ENCODE measurements at places on chromosomes 4 and X. TPM values are rescaled to one million over a fixed set of nuclear protein-coding genes. Genes with fewer than 3 reads are reported as not detected.

DNA sequence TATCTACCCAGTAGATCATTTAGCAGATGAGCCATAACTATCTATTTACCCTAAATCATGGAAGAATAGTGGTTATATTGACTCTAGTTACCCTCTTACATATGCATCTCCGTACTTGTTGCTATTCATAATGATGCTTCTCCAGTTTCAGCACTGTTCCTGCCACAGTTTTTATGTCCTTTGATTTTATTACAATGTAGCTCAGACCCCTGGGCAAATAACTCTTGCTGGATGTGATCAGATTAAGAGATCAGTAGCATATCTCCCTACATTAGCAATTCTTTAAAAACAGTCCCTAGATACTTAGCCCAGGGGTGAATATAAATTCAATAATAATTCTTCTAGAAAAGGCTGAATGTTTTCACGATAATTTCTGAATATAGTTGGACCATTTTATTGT lies 696.5 kb downstream of the ADGRL3 start:
- no peaks in the 10 kb centered on the region for H3K4me1 ChIP-seq
- DNase-seq: no peak
- no peaks in the 10 kb centered on the region for H3K36me3 ChIP-seq
- H3K4me3 ChIP-seq: no peak overlapping the region
- no peaks in the 10 kb centered on the region for H3K27me3 ChIP-seq
- H3K27ac ChIP-seq: no peak overlapping the region

- H3K4me3 ChIP-seq: no peak overlapping the region
- no peaks in the 10 kb centered on the region for H3K27me3 ChIP-seq
- H3K36me3 ChIP-seq: no peaks in the 10 kb centered on the region
- no peak for DNase-seq
- H3K27ac ChIP-seq: no peak overlapping the region
These were observed 736.9 kb upstream of the MAGEB2 start for GRCh38 chrX:29478336-29479069.

GRCh38 chr4:140135529-140136088 lies 18.4 kb downstream of the MAML3 start:
- H3K27me3 ChIP-seq: no peaks in the 10 kb centered on the region
- no peak for DNase-seq
- H3K27ac ChIP-seq: peak overlapping the region; percentile 12
- no peak overlapping the region for H3K4me3 ChIP-seq
- peaks cover 55% of the 10 kb centered on the region for H3K4me1 ChIP-seq

Gene CDKL2
- 1.3 TPM for total RNA-seq

Gene TEX13D
- total RNA-seq: not detected

GRCh38 chr4:122379239-122379638 lies 428 bp downstream of the ADAD1 start:
- no peaks in the 10 kb centered on the region for H3K4me1 ChIP-seq
- no peak overlapping the region for H3K27ac ChIP-seq
- no peaks in the 10 kb centered on the region for H3K36me3 ChIP-seq
- H3K27me3 ChIP-seq: no peaks in the 10 kb centered on the region
- no peak for DNase-seq
- no peak overlapping the region for H3K4me3 ChIP-seq

GRCh38 chr4:37001688-37002436 lies 242.7 kb upstream of the NWD2 start:
- H3K27ac ChIP-seq: no peak overlapping the region
- DNase-seq: no peak
- no peaks in the 10 kb centered on the region for H3K36me3 ChIP-seq
- no peaks in the 10 kb centered on the region for H3K4me1 ChIP-seq

GRCh38 chr4:126976850-126977632 lies 655.7 kb upstream of the INTU start:
- no peak overlapping the region for H3K4me3 ChIP-seq
- no peaks in the 10 kb centered on the region for H3K4me1 ChIP-seq
- H3K36me3 ChIP-seq: no peaks in the 10 kb centered on the region
- DNase-seq: no peak

DNA sequence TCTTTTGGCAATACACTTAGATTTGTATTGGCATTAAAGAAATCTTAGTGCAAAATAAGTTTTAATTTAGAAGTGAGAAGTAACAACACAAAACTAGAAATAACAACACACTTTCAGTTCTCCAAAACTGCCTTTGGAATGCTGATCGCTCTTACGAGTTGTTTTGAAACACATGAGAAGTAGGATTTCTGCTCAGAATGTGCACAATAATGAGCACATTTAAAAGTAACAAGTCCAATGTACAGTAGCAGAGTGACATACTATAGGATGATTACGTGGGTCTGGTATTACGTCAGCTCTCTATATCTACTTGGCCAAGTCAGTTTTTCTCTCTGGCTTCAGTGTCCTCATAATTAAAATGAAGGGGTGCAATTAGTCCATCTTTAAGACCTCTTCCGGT lies 164.8 kb downstream of the CHM start:
- no peaks in the 10 kb centered on the region for H3K27me3 ChIP-seq
- H3K27ac ChIP-seq: no peak overlapping the region
- DNase-seq: no peak
- no peaks in the 10 kb centered on the region for H3K36me3 ChIP-seq
- no peak overlapping the region for H3K4me3 ChIP-seq
- H3K4me1 ChIP-seq: no peaks in the 10 kb centered on the region

Gene ABCG2
- total RNA-seq: 2.6 TPM

DNA sequence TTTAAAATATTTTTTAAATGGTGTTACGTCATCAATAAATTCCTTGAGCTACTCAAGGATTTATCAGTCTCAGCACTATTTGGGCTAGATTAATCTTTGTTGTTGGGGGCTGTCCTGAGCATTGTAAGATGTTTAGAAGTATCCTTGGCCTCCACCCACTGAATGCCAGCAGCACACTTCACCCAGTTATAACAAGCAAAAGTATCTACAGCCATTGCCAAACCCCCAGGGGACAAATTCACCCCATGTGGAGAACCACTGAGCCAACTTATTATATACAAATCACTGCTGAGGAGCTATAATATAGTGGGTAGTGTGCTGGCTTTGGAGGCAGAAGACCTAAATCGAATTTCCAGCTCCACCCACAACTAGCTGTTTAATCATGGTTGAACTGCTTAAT lies 58.3 kb downstream of the ATP10D start:
- no peak overlapping the region for H3K27ac ChIP-seq
- no peak overlapping the region for H3K4me3 ChIP-seq
- peaks cover 5% of the 10 kb centered on the region for H3K36me3 ChIP-seq
- DNase-seq: no peak

DNA sequence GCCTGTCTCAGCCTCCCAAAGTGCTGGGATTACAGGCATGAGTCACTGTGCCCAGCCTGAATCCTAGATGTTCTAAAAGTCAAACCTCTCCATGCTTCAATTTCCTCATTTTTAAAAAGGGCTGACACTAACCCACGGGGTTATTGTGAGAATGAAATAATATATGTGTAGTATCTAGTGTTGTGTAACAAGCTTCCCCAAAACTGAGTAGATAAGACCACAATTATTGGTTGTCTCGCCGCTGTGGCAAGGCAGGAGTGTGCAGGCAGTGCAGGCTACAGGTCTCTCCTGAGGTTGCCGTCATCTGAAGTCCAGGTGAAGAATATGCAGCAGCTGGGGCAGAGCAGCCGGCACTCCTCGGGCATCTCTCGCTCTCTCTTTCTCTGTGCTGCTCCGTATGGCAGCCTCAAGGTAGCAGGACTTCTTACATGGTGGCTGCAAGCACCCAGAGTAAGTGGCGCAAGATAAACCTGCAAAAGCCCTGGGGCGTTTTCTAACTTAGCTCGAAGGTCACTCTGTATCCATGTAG lies 30.9 kb downstream of the RAB33B start:
- no peak for DNase-seq
- no peak overlapping the region for H3K27ac ChIP-seq
- H3K4me1 ChIP-seq: no peaks in the 10 kb centered on the region
- no peaks in the 10 kb centered on the region for H3K27me3 ChIP-seq

DNA sequence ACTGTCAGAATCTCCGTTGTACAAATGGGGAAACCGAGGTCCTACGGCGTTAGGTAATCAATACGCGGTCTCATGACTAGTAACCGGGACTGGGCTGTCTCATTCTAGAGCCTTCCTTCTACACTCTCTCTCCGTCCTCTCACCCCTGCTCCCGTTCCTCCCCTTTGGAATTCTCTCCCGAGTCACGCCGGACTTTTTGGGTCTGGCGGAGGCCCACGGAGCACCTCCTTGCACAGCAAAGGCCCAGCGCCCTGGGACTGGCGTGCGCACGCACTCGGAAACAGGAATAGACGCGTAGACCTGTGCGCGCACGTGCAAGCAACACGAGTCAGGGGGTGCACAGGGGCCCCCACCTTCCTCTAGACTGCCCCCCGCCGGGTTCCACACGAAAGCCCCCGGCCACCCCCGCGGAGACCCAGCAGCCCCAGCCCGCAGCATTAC lies 361 bp downstream of the QDPR start:
- peaks cover 13% of the 10 kb centered on the region for H3K4me1 ChIP-seq
- peak; percentile 4 for DNase-seq
- peaks cover 29% of the 10 kb centered on the region for H3K36me3 ChIP-seq
- peak overlapping the region; percentile 86 for H3K27ac ChIP-seq
- H3K4me3 ChIP-seq: peak overlapping the region; percentile 79
- H3K27me3 ChIP-seq: no peaks in the 10 kb centered on the region

Gene GPR50
- total RNA-seq: not detected

- no peaks in the 10 kb centered on the region for H3K36me3 ChIP-seq
- no peak for DNase-seq
- no peaks in the 10 kb centered on the region for H3K27me3 ChIP-seq
- H3K27ac ChIP-seq: no peak overlapping the region
- no peak overlapping the region for H3K4me3 ChIP-seq
- H3K4me1 ChIP-seq: peaks cover 8% of the 10 kb centered on the region
These were observed 129.6 kb upstream of the RASGEF1B start for GRCh38 chr4:81601358-81601694.

DNA sequence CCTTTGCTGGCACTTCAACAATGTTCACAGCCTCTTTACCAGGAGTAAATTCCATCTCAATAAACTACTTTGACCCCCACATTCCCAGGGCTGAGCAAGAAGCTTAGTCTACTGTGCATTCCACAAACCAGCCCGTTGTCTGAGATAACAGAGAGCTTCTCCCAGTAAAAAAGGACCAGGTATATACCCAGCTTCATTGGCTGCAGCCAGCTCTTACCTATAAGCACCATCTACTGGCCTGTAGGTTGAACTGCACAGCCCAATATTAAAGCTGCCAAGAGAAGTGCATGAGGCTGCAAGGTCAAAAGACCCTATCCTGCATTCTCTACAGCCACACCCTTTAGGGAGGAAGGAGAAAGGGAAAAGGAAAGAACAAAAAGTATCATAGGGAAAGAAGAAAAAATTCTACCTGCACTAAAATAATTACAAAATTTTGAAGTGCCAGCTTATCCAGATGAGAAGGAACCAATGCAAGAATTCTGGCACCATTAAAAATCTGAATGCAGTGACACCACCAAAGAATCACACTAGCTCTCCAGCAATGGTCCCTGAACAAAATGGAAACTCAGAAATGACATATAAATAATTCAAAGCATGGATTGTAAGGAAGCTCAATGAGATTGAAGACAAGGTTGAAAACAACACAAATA lies 45.7 kb upstream of the INTU start:
- DNase-seq: no peak
- H3K36me3 ChIP-seq: no peaks in the 10 kb centered on the region
- H3K4me3 ChIP-seq: no peak overlapping the region
- H3K27ac ChIP-seq: no peak overlapping the region
- no peaks in the 10 kb centered on the region for H3K4me1 ChIP-seq

- H3K36me3 ChIP-seq: no peaks in the 10 kb centered on the region
- H3K27me3 ChIP-seq: no peaks in the 10 kb centered on the region
- no peak overlapping the region for H3K27ac ChIP-seq
- H3K4me3 ChIP-seq: no peak overlapping the region
- no peaks in the 10 kb centered on the region for H3K4me1 ChIP-seq
These were observed 109.1 kb downstream of the FGF16 start for GRCh38 chrX:77556276-77556675.

- DNase-seq: no peak
- peaks cover 13% of the 10 kb centered on the region for H3K4me1 ChIP-seq
- H3K27ac ChIP-seq: no peak overlapping the region
- no peak overlapping the region for H3K4me3 ChIP-seq
- H3K27me3 ChIP-seq: no peaks in the 10 kb centered on the region
These were observed 7.2 kb downstream of the SMS start for GRCh38 chrX:21947671-21948070.

DNA sequence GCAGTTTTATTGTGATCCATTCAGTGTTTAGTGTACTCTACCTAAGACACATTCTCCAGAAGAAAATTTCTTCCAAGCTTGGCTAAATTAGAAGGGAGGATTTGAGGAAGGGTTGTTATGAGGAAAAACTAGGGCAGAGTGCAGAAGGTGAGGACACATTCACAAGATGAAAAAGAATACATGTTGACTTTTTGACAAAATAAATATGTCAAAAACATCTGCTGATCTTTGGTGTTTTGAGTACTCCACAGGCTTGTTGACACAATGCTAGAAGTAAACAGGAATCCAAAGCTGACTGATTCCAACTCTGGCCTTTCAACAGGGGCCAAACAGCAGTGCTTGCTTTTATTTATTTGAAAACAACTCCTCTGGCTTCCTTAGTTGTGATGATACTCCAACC lies 125.8 kb upstream of the SLC7A11 start:
- H3K36me3 ChIP-seq: no peaks in the 10 kb centered on the region
- H3K4me1 ChIP-seq: no peaks in the 10 kb centered on the region
- H3K27me3 ChIP-seq: no peaks in the 10 kb centered on the region
- DNase-seq: no peak
- H3K27ac ChIP-seq: no peak overlapping the region

Gene SRPK3
- 0.15 TPM for total RNA-seq

DNA sequence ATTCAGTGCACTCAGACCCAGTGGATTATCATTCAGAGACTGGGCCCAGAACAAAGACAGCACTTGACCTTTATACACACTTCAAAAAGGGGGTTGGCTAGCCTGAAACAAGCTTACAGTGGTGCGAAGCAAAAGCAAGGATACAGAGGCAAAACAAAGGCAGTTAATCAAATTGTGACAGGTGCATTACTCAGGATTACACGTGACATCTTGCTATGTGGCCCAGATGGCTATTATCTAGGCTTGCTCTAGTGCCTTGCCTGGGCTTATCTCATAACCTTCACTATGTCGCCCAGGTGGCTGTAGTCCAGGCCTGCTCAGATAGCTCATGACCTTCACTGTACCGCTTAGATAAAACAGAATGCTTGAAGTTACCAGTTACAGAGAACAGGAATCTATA lies 1092.1 kb upstream of the PRKX start:
- H3K27me3 ChIP-seq: no peaks in the 10 kb centered on the region
- no peaks in the 10 kb centered on the region for H3K36me3 ChIP-seq
- no peaks in the 10 kb centered on the region for H3K4me1 ChIP-seq
- no peak overlapping the region for H3K27ac ChIP-seq
- no peak for DNase-seq

GRCh38 chr4:85147481-85148076 lies 181.1 kb upstream of the WDFY3 start:
- DNase-seq: peak; percentile 0
- no peaks in the 10 kb centered on the region for H3K36me3 ChIP-seq
- H3K4me1 ChIP-seq: no peaks in the 10 kb centered on the region
- peak overlapping the region; percentile 27 for H3K4me3 ChIP-seq

Gene STOX2
- 21.6 TPM for total RNA-seq

Gene TEX13B
- total RNA-seq: not detected

- no peak for DNase-seq
- no peaks in the 10 kb centered on the region for H3K4me1 ChIP-seq
- H3K4me3 ChIP-seq: no peak overlapping the region
- H3K27me3 ChIP-seq: no peaks in the 10 kb centered on the region
- H3K36me3 ChIP-seq: no peaks in the 10 kb centered on the region
These were observed 85.6 kb upstream of the CXorf66 start for GRCh38 chrX:140050906-140051305.

Gene SH2D1A
- not detected for total RNA-seq
